Activated naive CD4-positive, alpha-beta T cell (primary cell): ENCODE measurements at places on chromosomes 5 and 9.

- no peak for DNase-seq
Measured at GRCh38 chr9:74444369-74444768, 52.8 kb upstream of the RORB start.

GRCh38 chr9:69317081-69317480 is 7.9 kb upstream of the ENTREP1 start:
- no peak for DNase-seq

DNA sequence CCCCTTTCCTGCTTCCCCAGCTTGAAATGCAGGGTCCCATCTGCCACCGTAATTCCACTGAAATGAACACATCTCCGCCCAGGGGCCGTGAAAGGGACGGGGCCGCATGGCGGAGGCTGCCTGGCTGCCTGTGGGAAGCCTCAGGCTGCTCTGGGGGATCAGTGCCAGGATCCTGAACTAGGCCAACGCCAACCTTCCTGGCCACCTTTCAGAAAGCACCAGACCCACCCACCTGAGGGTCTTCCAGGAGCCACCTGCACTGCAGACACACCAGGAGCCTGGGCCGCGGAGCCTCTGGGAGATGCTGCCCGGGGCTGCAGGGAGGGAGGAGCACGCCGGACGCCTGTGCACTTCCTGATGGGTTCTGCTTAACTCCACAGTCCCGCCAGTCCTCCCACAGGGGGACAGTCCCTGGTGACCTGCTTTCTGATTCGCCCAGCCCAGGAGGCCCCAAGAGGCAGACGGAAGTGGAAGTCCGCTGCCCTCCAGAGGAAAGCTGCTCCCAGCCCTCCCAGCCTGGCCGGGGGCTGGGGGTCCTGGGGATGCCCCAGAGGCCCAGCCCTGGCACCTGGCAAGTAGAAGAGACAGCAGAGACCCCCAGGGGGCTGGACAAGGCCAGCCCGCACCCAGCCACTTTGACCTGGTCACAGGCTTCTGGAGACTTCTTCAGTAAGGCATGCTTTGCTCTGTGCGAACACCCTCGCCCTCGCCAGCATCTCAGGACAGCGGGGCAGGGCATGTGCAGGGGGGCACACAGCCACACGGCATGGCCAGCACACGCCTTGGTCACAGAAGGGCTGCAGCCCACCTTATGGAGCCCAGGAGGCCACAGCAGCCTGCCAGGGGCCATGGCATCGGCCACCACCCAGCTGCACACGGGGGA is at the start of gene CARD9:
TSS of gene CARD9 (minus strand) at position 370 of the 883 bp plus-strand sequence. CDS start 1,591 bp downstream, outside the sequence.
- DNase-seq, result no peak

GRCh38 chr5:90274216-90274615 is 135.3 kb downstream of the CETN3 start:
- no peak for DNase-seq

GRCh38 chr9:98833090-98833956 is 25.9 kb downstream of the GALNT12 start:
- no peak for DNase-seq

DNA sequence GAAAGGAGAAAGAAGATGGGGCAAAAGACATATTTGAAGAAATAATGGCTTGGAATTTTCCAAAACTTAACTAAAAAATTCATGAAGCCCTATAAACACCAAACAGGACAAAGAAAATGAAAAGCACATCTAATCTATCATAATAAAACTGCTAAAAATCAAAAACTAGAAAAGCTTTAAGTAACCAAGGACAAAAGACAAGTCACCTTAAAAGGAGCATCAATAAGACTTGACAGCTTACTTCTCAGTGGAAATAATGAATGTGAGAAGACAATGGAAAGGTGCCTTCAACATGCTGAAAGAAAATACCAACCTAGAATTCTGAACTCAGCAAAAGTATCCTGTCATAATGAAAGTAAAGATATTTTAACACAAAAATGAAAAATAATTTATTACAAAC is 27.0 kb downstream of the GTF3C4 start:
- no peak for DNase-seq

- DNase-seq, result no peak
Measured at GRCh38 chr9:36980148-36980974, 53.7 kb downstream of the PAX5 start.

DNA sequence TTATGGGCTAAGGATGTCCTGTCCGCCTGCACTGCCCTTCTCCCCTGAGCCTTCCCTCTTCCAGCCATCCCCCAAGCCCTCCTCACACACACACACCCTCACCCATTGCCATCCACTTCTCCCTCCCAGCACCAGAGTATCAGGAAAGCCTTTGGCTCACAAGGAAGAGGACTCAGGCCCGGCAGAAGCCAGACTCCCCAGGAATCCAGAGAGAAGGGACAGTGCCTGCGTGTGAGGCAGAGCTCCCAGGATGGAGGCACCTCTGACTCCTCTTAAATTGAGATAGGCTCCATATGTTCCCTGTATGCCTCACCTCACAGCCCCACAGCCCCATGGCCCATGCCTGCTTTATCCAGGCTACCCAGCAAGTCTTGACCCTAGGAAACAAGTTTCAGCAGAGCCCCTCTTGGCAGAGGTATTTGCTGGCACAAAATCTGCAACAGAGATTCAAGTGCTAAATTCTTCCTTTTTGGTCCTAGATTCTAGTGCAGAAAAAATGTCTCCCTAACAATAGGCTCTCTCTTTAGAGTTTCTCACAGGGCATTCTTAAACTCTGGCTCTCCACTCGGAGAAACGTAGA is 761 bp downstream of the IL17B start:
- DNase-seq, result no peak

DNA sequence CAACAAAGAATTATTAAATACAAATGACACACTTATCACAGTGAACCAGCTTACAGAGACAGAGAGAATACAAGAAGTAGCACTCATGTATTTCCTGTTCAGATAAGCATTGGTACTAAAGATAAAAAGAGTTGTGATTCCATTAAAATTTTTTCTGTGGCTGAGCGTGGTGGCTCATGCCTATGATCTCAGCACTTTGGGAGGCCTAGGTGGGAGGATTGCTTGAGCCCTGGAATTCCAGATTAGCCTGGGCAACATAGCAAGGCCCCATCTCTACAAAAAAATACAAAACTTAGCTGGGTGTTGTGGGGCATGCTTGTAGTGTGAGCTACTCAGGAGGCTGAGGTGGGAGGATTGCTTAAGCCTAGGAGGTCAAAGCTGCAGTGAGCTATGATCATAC is 32.9 kb downstream of the FCHO2 start:
- no peak for DNase-seq

GRCh38 chr5:78360674-78360923 is 182 bp downstream of the SCAMP1 start:
- DNase-seq, result no peak

DNA sequence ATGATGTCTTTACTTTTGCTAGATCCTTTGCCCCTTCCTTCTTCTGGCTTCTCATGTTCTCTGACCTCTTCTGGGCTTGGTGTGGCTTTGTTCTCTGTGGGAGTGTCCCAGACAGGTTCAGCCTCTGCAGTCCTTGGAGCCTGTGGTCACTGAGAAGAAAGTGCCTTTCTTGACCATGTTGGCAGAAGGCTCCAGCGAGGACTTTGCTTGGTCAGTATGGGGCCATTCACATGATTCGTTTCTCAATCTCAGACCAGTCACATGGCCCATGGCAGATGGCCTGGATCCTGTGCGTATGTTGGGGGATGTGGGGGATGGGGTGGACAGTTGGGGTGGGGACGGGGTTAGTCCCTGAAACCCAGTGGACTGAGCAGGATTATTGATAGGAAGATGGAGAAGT is 274.1 kb downstream of the ARHGAP26 start:
- no peak for DNase-seq

- DNase-seq, result no peak
Measured at GRCh38 chr9:6955251-6955921, 197.6 kb downstream of the KDM4C start.
